ENCODE measurements at places on chromosomes 12 and 14.

DNA sequence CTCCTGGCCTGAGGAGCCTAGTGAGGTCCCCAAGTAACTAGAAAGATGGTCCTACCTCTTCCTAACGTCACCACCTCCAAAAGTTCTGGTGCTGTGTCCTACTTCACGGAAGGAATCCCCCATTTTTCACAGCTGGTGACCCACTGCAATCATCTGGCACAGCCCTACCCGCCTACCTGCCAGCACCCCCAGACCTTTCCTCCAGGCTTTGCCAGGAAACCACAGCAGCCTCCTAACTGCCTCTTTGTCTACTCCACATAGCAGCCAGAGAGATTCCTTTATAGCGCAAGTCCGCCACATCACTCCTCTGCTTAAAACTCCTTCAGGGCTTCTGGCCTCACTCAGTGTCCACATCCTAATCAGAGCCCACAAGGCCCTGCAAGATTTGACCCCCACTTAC, 13.4 kb upstream of the FLVCR2 start:
- DNase-seq = no peak

GRCh38 chr14:44154874-44155273, 352.2 kb downstream of the FSCB start:
- no peak for DNase-seq

- DNase-seq = peak; percentile 13
These were observed 270.7 kb downstream of the ALG10 start for GRCh38 chr12:34292736-34293625.

- DNase-seq = no peak
These were observed 4.4 kb downstream of the ZFP36L1 start for GRCh38 chr14:68788275-68788995.

GRCh38 chr14:64845878-64846277, 33.8 kb downstream of the SPTB start:
- no peak for DNase-seq

- DNase-seq = no peak
These were observed 117.4 kb downstream of the DAD1 start for GRCh38 chr14:22471545-22472121.
